ENCODE measurements at places on chromosomes 13 and 19.

DNA sequence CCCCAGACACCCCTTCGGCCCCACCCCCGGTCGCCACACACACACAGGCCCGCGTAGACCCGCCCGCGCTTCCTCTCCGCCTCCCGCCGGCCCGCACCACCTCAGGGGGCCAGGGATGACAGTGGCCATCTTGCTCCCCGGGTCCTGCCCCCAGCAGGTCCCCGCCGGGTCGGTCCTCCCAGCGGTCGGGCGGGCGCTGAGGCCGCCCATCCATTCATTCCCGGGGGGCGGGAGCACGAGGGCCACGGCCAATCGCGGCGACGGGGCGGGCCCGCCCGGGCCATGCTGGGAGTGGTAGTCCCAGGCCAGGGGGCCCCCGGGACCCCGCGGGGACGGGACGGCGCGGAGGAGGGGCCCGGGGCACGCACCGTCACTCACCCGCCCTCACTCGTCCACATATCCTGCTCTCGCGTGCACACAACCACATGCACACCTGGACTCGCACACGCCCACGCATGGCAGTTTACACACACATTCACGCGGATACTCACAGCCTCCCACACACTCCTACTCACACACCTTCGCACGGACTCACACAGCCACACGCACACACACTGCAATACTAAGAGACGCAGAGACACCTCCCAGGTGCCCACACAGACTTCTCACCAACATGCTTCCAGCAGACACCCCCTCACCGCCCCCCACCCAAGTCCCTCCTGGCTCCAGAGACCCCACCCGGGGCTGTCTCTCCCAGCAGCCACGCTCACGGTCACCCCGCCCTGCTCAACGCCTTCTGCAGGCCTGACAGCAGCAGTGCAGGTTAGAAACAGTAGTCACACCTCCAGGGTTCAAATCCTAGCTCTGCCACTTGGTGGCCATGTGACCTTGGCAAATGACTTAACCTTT, at the start of gene DPF1:
TSS of gene DPF1 (minus strand) at position 209 of the 849 bp plus-strand sequence. CDS start at position 129, 80 bp downstream.
- DNase-seq = peak; percentile 32

GRCh38 chr19:48858984-48859710, 9.3 kb downstream of the PLEKHA4 start:
- DNase-seq = peak; percentile 66

GRCh38 chr13:45402641-45403040, 15.5 kb downstream of the SLC25A30 start:
- no peak for DNase-seq

DNA sequence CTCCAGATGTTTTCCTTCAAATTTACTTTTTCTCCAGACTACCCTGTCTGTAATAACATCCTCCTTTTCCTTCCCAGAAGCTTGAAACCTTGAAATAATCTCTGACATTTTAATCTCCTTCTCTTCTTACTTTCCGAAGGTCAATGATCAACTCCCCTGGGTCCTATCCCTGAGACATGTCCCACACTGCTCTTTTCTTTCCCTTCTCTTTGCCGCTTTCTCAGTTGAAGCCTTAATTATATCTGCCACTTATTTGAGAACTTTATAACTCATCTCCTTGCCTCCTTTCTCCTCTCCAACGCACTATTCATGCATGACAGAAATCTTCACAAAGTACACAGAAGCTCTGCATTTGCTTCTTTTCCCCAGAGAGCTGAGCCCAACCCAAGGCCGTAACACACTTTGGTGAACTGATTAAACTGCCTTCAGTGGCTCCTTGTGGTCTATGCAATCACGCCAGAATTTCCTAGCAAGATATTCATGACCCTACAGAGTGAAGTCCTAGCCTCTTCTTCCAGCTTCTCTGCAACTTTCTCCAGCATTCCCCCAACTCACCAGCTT, 9.2 kb upstream of the WASF3 start:
- no peak for DNase-seq

- DNase-seq = no peak
Measured at GRCh38 chr19:35905178-35905727, 2.8 kb downstream of the TYROBP start.
